Activated CD8-positive, alpha-beta memory T cell treated with anti-CD3 and anti-CD28 coated beads for 1 hour (primary cell): ENCODE measurements at places on chromosomes 16 and 17.

GRCh38 chr16:73713778-73714495 lies 582.7 kb upstream of the PSMD7 start:
- DNase-seq = no peak

DNA sequence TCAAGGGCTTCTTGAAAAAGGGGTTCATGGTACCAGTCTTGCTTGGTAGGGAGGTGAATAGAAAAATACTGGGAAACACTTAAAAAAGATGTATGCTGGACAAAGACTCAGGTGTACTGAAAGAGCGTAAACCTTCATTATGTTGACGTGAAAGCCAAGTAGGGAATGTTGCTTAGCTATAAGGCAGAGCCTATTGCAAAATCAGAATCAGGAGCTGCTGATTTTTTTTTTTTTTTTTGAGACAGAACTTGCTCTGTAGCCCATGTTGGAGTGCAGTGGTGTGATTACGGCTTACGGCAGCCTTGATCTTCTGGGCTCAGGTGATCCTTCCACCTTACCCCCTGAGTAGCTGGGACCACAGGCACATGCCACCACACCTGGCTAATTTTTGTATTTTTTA lies 3.9 kb downstream of the TMEM94 start:
- no peak for DNase-seq

DNA sequence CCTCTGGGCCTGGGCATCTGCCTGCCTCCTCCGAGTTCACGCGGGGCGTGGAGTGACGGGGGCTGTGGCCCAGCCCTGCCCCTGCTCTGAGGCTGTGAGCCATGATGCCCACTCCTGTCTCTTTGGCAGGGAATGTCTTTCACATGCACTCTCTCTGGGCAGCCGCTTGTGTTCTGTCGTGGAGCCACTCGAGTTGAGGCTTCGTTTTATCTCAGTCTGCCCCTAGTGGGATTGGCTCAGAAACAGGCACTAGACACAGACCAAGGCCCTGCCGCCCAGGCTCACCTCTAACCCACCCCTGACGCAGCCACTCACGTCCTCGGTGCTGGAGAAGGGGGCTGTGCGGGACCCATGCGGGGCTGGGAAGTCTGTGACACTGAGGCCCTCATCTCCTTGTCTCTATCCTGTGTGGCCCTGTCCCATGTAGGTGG lies 67.5 kb upstream of the KCTD5 start:
- DNase-seq = no peak

DNA sequence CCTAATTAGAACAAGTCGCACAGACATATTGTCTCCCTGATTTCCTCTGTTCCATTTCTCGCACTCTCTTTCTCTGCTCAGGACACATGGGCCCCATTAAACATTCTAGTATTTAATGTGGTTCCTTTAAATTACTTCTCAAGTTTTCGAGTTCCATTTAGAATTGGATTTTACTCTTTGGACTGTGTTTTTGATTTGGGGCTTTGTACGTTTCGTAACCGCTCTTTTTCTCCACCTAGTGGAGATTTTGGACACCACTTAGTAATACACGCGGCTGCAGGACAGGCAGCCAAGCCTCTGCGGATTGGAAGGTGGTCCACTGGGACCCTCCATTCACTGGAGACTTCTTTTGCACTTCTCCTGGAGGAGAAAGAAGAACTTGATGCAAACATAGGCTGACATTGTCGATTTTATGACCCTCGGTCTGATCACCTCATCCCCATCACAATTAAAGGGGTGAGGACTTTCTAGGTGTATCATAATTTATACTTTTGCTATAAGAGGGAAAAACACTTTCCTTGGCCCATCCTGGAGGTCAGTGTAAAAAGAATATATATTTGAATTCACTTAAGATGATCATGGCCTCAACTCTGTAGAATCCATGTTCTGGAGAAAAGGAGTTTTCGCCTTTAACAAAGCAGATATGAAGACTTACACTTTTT lies 85.7 kb downstream of the NOG start:
- DNase-seq = no peak

DNA sequence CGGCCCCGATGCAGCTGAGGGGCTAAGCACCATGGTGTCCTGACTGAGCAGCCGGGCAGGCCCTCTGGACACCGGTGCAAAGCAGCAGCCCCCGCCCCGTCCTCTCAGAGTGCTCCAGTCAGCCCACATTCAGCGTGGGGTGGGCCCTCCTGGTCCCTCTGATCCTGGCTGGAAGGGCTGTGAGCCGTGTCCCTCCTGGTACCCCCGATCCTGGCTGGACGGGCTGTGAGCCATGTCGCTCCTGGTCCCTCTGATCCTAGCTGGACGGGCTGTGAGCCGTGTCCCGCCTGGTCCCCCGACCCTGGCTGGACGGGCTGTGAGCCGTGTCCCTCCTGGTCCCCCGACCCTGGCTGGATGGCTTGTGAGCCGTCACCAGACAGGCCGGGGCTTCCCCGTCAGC lies 26.9 kb upstream of the ACSF3 start:
- DNase-seq = no peak

GRCh38 chr16:29844575-29845331 lies 18.3 kb downstream of the CDIPT start:
- DNase-seq = no peak

DNA sequence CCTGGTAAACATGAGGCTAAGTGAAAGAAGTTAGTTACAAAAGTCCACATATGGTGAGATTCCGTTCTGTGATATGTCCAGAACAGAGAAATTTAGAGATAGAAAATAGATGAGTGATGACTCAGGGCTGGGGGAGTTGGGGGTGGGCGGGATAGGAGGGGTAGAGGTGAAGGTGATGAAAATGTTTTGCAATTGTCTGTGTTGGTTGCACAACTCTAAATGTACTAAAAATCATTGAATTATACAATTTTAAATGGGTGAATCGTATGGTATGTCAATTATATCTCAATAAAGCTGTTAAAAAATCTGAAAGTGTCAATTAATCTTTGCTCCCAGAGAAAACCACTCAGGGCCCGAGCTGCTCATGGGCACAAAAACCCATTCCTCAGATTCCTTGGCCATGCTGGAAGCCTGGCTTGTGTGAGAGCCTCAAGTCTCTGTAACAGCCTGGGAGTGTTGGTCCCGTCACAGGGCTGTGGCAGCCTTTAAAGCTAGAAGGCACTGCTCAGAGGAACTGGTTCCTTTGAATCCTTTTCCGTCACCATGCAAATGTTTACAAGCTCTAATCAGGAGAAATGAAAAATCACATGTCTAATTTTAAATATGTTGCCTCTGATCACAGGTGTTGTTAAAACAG lies 225.3 kb downstream of the WWOX start:
- no peak for DNase-seq

DNA sequence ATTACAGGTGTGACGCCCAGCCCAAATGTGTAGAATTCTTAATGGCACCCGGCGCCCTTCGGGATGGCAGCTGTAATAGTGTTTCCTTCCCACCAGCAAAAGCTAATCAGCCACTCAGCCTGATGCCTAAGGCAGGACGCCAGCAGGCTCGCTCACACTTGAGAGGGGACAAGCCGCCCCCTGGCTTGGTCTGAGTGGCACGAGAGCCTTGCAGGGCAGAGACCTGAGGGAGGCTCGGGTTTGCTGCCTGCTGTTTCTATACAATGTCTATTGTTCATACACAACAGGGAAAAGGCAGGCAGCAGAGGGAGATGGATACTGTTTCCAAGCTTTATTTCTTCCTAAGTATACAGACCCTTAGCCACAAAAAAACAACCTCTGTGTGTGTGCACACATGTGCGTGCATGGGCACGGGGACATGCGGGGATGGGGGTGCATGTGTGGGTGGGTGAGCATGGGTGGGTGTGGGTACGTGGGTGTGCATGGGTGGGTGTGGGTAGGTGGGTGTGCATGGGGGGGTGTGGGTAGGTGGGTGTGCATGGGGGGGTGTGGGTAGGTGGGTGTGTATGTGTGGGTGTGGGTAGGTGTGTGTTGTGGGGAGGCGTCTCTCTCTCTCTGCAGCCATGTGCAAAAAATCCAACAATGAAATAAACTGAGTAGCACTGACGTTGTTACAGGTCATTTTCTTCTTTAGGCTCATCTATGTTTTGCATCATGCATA lies 10.0 kb downstream of the SLC38A8 start:
- DNase-seq = no peak

DNA sequence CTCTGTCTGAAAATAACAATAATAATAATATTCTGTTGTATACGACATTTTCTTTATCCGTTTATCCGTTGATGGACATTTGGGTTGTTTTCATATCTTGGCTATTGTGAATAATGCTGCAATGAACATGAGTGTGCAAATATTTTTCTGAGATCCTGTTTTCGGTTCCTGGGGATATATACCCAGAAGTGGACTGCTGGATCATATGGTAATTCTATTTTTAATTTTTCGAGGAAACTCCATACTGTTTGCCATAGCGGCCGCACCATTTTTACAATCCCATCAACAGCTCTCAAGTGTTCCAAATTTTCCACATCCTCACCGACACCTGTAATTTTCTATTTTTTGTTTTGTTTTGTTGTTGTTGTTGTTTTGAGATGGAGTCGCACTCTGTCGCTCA lies 5.3 kb upstream of the PRSS41 start:
- no peak for DNase-seq

DNA sequence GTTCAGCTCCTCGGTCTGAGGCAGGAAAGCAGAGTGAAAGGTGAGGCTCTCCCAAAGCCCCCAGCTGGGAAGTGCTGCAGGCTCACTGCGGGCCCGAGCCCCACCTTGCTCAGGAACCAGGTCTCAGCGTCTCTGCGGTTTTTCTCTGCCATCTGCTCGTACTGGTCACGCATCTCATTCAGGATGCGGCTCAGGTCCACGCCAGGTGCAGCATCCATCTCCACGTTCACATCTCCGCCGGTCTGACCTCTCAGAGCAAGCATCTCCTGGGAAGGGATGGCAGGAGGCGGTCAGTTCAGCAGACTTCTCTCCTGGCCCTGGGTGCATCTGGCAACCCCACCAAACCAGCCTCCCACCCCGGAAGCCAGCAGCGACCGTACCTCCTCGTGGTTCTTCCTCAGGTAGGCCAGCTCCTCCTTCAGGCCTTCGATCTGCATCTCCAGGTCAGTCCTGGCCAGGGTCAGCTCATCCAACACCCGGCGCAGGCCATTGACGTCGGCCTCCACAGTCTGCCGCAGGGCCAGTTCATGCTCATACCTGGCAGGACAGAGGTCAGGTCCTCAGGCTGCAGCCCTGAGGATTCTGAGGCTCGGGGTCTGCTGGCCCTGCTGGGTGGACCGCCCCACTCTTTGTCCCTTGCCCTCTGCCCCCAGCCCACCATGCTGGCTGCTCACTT lies 1.5 kb downstream of the KRT16 start:
- DNase-seq = no peak

- DNase-seq = no peak
Measured at GRCh38 chr16:51035110-51035498, 116.0 kb downstream of the SALL1 start.

GRCh38 chr17:48748718-48749566 lies 20.4 kb upstream of the HOXB13 start:
- DNase-seq = no peak

DNA sequence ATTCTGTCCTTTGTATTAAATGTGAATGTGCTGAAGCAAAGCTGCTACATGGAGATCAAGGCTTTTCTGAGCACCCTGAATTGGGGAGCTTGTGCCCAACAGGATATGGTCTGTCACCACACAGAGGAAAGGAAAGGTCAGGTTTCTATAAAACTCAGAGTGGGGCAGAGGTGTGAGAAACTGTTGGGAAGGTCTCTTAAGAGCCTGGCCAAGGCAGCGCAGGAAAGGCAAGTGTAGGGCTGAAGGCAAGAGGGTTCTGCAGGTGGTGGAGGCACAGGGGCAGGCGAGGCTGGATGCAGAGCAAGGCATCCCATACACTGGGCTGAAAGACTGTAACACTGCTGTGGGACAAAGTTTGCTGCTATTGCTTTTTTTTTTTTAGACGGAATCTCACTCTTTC lies 8.1 kb downstream of the COX6A2 start:
- DNase-seq = no peak

DNA sequence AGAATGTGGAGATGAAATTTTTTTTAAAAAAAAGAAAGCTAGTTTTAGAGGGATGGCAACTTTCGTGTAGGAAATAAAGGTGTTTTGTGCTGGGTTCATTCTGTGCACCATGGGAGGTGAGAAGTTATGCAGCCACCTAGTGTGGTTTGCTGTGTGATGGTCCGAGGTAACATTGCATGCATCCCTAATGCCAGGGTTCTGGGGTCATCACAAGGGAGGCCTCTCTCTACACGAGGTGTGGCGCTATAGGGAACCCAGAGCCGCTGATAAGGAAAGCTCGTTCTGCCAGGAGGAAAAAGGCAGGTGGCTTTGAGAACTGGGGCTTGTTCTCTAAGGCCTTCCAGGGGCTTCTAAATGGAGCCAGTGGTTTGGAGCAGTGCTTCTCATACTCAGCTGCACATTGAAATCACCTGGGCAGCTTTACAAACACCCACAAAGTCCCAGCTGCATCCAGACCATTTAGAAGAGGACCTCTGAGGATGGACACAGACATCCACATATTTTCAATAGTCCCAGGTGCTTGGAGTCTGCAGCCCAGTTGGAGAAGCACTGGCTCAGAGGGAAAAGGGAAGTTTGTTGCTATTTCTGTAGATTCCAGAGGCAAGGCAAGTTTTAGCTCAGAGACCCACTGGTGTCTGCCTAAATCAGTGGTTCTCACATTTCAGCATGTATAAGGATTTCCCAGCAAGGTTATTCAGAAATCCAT lies 43.5 kb downstream of the VPS35L start:
- no peak for DNase-seq

GRCh38 chr16:4891886-4892216 lies 44.6 kb downstream of the UBN1 start:
- DNase-seq = no peak

- DNase-seq = no peak
Measured at GRCh38 chr16:79169239-79169638, 431.3 kb downstream of the MAF start.

- no peak for DNase-seq
Measured at GRCh38 chr17:518047-518735, 165.6 kb upstream of the RPH3AL start.

DNA sequence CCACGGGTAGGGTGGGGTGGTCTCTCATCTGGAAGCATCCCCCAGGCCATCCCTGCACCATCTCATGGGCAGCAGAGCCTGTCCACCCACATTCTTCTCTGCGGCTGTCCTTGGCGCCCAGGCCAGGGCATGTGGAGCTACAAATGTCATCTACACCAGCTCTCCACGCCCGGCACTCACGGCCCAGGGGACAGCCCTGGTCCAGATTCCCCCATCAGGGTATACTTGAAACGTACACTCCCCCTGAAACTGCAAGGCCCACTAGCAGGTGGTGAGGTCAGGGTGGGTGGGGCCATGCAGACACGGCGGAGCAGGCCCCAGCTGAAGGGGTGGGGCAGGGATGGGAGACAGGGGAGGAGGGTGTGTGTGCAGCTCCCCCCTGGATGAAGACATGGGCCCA lies 3.2 kb upstream of the SOX8 start:
- no peak for DNase-seq

DNA sequence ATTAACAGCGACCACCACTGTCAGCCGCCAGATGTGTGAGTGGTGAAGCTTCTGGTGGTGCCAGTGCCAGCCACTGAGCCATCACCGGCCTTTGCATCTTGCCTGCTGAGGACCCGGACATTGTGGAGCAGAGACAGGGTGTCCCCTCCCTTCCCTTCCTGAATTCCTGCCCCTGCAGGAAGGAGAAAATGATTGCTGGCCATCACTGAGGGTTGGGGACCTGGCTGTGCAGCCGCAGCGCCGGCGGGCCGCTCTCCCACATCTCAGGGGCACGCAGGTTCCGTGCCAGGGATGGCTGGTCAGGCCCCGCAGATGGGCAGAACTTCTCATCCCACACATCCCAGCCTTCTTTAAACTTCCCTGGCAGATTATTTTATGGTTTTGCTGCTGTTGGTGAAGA lies 56.5 kb downstream of the RPTOR start:
- no peak for DNase-seq

- DNase-seq = no peak
Measured at GRCh38 chr17:81049973-81050551, 15.1 kb downstream of the BAIAP2 start.
